NCI-H1436 (cell line): ENCODE measurements at places on chromosomes 3 and 15.

DNA sequence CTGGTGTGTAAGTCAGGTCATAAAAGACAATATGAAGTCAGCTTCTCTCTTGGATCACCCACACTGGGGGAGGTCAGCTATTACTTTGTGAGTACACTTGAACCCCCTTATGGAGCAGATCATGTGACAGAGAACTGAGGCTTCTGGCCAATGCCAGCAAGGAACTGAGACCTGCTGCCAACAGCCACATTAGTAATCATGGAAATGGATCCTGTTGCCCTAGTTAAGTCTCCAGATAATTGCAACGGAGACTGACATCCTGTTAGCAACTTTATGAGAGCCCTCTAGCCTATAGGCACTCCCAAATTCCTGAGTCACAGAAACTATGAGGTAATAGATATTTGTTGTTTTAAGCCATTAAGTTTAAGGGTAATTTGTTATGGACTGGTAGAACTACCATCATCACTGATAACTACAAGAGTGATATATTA, 110.4 kb upstream of the GMNC start:
- no peak for DNase-seq

DNA sequence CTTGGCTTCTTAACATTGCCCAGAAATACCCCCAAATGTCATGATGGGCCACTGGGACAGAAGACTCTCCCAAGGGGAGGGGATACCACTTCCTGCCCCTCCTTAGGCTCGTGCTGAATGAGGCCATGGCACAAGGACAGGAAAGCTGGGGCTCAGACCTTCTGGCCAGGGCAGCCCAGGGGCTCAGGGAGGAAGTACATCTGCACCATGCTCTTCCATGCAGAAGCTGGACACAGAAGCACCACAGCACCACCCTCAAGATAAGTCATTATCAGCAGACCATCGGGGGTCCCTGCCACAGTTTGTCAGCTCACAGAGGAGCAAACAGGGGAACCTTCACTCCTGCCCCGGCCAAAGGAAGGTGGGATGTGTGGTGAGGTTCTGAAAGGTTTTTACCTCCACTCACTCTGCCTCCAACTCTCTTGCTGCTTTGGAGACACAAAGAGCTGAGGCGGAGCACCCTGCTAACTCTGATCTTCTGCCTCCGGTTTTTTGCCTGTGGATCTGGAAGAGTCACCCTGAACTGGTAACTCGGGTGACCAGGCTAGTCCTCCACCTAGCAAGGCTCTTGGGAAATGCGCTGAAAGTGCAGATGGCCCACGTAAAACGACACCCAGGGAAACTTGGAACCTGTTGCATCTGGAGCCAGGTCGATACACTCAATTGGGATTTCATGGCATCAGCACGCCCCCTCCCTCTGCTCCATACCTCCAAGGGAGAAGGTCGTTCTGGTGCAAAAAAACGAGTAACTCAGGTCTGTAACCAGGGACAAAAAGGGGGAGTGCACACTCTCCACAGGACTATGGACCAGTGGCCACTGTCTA, 8.3 kb downstream of the BMF start:
- no peak for DNase-seq

- DNase-seq, result no peak
Observed at GRCh38 chr3:187685948-187686347, 15.8 kb upstream of the SST start.

DNA sequence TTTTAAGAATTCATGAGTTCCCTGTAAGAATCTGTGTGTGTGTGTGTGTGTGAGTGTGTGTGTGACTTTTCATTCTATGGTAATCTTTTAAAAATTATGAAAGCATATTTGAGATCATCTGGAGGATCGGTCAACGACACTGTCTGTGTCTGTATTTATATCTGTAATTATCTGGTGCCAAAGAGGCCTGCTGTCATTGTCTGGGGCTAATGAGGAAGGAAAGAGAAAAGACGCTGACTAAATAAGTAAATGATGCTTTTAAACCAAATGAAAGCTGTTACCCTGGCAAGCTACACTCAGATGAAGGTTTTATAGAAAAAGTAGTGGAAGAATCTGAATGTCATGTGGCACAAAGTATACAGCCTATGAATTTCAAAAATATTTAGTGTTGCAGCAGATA, 439.8 kb downstream of the RBMS3 start:
- DNase-seq, result no peak

GRCh38 chr15:70056091-70056680, 41.5 kb downstream of the TLE3 start:
- DNase-seq, result no peak

DNA sequence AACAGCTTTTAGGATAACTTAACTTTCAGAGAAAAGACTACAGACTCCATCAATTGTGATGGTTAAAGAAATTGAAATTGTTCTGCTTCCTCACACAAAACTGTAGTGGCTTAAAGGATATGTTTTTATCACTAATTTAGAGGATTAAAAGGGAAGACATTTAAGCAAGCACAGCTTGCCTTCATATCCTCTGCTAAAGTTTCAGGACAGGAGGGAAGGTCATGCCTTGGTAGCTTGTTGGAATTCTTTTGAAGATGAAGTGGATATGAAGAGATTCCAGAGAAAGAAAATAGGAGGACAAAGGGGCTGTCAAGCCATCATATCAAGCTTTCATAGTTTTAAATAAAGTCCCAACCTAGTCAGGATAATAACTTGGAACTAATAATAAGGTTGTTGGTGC, 33.1 kb downstream of the CCDC80 start:
- DNase-seq, result no peak

GRCh38 chr15:96243701-96244100, 86.8 kb upstream of the NR2F2 start:
- DNase-seq, result no peak
